NCI-H1694 treated with DMSO at 0.1 percent for 48 hours (cell line): ENCODE measurements at places on chromosomes 1 and 21.
A peak's percentile ranks its signal among the peaks of the same experiment; 100 is the strongest.

GRCh38 chr1:111987502-111987901, 2.0 kb downstream of the KCND3 start:
- no peak for DNase-seq

GRCh38 chr1:151535326-151536271, 4.5 kb upstream of the TUFT1 start:
- DNase-seq, result no peak

GRCh38 chr1:155729031-155729898, 40.4 kb downstream of the DAP3 start:
- peak; percentile 93 for DNase-seq

DNA sequence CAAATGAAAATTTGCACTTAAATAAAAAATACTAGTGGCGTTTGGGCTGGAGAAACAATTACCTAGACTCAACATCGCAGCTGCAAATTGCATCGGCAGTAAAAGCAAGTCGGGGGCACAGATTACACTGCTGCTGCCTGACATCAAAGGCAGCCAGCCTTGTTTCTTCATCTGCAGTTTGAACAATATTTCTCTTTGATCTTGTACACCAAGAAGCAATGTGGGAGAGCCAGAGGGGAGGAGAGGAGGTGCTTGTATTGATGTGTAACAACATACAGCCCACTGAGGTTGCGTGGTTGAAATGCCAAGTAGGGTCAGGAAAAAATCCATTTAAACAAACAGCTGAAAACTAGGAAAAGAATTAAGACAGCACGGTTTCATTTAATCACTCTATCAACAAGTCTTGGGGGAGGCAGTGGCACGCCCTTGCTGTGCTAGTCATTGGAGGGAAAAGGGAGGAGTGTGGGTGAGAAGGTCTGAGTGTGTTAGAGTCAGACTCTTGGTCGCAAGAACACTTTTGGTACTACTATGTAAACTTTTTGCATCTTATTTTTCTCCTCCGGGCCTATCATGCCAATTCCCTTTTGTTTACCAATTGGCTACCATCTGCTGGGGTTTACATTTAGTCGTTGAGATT, 456.5 kb downstream of the OMA1 start:
- DNase-seq, result no peak

GRCh38 chr1:50735443-50735842, 224.6 kb downstream of the FAF1 start:
- DNase-seq, result peak; percentile 61

DNA sequence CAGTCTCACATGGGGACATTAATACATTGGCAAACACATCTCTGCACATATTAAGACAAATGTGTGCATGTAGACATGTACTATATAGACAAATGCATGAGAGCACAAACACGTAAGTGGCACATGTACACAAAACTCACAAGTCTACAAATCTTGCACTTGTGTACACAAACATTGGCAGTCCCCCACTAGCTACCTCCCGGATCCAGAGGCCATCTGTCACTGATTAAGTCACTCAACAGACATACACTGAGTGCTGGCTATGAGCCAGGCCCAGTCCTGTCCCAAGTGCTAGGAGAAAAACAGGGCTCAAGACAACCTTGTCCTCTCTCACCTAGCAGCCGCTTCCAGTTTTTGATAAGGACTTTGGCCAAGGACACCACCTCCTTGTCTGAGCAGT, 7.0 kb downstream of the TCEA3 start:
- DNase-seq, result peak; percentile 80

DNA sequence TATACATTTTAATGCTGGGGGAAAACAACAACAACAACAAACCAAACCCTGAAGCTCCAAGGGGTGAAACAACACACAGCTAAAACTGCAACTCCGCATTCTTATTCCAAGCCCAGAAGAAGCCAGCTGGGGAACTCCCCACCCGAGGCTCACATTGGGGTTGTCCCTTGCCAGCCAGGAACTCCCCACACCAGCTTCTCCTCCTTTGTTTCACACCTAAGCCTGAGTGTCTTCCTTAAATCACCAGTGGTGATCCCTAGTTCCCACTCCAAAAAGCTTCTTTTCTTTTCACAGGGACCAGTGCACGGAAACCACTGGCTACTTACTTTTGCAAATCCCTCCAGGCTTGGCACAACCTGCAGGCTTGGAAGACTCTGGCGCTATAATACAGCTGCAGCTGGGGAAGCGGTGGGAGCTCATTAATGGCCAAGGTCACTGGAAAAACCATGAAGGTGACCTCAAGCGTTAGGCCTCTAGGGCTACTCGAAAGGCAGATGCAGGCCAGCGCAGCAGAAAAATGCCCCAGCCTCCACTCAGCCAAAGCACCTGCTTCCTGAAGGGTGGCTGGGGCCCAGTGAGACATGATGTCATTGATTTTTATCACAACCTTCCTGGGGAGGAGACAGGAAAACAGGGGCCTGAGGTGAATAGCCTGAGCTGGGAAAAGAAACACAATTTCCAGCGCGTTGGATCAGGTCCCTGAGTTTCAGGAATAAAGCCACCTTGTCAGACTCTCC, 40.1 kb downstream of the TLR5 start:
- DNase-seq, result no peak

- no peak for DNase-seq
These were observed 7.9 kb downstream of the ACAP3 start for GRCh38 chr1:1299686-1300351.

GRCh38 chr1:119673171-119673940, 25.3 kb upstream of the ZNF697 start:
- no peak for DNase-seq

DNA sequence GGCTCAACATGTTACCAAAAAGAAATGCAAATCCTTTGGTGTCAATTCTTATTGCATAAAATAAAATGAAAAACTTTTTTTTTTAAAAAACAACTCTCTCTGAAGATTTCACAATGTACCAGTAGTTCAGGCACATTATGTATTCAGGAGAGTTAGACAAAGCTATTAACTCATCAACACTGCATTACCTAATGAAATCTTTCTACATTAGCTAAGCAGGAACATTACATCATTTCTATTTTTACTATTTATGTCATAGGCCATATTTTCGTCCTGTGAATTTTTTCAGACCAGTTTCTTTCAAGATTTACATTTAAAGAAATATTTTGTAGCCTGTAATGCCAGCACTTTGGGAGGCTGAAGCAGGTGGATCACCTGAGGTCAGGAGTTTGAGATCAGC, 366.2 kb downstream of the USH2A start:
- DNase-seq, result no peak

DNA sequence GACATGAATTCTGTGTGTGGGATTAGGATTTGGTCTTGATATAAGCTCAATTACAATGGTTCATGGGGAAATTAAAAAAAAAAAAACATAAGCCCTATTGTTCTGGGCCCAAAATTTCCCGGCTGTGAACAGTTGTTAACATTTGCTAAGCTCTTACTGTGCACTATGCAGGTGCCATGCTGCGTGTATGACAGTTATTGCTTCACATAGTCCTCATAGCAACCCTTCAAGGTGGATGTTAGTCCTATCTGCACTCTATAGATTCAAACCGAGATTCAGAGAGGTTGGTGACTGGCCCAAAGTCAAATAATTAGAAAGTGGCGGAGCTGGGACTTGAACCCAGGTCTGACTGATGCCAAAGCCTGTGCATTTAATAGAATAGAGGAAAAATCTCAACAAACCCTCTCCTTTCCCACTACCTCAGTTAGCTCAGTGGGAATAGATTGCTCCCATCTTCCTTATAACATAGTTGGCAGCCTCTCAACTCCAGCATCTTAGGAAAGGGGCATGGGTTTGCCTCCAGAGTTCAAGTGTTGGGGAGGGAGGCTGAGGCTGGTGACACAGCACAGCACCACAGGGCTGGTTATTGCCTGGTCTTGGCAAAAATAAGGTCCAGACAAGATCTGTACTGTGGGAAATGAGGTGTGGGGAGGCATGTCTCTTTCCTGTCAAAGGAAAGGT, 55.0 kb upstream of the GCLM start:
- DNase-seq, result no peak

- peak; percentile 72 for DNase-seq
These were observed 35.8 kb downstream of the EVI5 start for GRCh38 chr1:92749024-92749634.

GRCh38 chr21:15976807-15977206, 247.0 kb downstream of the USP25 start:
- no peak for DNase-seq

- no peak for DNase-seq
These were observed 175.6 kb upstream of the HP1BP3 start for GRCh38 chr1:20962576-20963258.

- DNase-seq, result no peak
These were observed 1065.8 kb upstream of the B3GALT2 start for GRCh38 chr1:194252199-194252598.

DNA sequence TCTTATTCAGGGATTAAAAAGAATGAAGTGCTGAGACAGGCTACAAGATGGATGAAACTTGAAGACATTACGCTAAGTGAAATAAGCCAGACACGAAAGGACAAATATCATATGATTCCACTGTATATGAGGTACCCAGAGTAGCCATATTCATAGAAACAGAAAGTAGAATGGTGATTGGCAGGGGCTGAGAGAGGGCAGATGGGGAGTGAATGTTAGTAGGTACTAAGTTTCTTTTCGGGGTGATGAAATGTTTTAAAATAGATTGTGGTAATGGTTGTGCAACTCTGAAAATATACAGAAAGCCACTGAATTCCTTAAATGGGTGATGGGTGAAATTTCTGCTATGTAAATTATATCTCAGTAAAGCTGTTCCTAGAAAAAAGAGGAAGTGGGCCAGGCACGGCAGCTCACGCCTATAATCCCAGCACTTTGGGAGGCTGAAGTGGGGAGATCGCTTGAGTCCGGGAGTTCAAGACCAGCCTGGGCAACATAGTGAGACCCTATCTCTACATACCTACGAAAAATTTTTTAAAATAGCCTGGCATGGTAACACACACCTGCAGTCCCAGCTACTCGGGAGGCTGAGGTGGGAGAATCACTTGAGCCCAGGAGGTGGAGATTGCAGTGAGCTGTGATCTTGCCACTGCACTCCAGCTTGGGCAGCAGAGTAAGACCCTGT, 15.9 kb downstream of the SLC27A3 start:
- peak; percentile 25 for DNase-seq

DNA sequence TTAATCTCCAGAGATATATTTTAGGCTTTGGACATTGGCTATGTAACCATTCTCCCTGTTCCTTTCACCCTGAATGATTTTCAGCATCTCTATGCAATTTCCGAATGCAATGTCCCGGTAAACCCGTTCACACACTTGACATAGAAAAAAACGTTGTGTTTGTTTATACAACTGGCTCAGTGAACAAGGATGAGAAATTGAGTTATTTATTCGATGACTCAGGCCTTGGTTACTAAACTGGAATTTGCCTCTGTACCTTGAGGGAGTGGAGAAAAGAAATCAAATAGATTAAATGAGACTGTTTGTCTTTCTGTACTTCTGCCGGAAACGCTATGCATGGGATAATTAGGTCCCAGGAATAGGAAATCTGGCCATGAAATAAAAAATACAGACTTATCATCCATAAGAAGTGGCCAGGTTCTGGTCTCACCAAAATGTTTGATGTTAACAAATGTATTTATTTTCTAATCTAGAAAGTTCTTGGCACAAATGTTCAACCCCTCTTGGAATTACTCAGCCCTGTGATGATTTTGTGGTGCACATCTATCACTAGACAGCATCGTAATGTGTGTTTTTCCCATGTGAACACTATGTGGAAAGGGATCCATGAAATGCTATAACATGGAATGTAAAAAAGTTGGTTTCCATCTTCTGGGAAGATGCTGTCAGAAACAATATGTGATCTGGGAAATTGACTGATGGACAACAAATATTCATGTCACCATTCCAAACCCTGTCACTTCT, 253.9 kb downstream of the DUSP10 start:
- no peak for DNase-seq

GRCh38 chr1:227192163-227192562, 126.1 kb downstream of the CDC42BPA start:
- DNase-seq, result no peak

- DNase-seq, result peak; percentile 16
These were observed 61.0 kb downstream of the WDR4 start for GRCh38 chr21:42818328-42818749.

- DNase-seq, result no peak
These were observed 133.2 kb downstream of the TGFB2 start for GRCh38 chr1:218478336-218478735.

DNA sequence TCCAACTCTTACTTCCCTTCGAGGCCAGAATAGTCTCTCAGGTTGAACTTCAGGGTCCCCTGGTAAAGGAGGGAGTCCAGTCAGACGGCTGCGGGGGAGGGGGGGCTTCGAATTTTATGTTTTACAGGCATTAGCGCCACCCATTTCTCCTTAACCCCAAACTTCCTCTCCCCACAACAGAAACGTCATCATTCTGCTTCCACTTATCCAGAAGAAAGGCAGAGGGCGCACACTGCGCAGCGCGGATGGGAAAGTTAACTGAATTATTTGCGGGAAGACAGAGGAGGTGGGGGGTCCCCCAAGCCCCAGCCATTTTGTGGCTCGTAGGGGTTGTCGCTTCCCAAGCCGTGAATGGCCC, 529 bp upstream of the PRMT2 start:
- DNase-seq, result peak; percentile 80

GRCh38 chr1:151340870-151341754, 5.9 kb downstream of the RFX5 start:
- DNase-seq, result peak; percentile 94

DNA sequence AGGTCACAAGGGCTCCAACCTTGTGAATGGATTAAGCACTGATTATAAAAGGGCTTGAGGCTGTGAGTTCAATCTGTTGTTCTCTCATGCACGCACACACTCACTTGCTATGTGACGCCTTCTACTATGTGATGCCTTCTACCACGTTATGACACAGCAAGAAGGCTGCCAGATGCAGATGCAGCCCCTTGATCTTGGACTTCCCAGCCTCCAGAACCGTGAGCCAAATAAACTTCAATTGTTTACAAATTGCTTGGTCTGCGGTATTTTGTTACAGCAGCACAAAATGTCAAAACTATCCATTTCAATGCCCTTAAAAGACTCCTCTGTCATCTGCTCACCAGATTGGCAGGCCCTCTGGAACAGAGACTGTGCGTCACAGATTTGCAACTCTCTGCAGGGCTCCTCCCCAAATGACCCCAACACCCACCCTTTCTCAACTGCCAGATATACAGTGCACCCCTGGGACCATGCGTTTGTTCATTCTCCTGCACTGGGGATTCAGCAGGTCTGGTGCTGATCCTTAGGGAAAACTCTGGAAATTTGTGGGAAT, 47.8 kb upstream of the KANK4 start:
- no peak for DNase-seq

- no peak for DNase-seq
These were observed 52.3 kb downstream of the RAP1A start for GRCh38 chr1:111671852-111672251.

GRCh38 chr1:185627171-185627570, 107.0 kb upstream of the HMCN1 start:
- peak; percentile 7 for DNase-seq

- DNase-seq, result no peak
These were observed 327.9 kb upstream of the BEND5 start for GRCh38 chr1:49104575-49104974.
